RWPE2 (cell line): ENCODE measurements at places on chromosomes 2 and 18.

GRCh38 chr2:215161301-215161829 is 22.9 kb upstream of the ABCA12 start:
- H3K36me3 ChIP-seq: no peaks in the 10 kb centered on the region
- no peak overlapping the region for H3K4me3 ChIP-seq
- no peaks in the 10 kb centered on the region for H3K4me1 ChIP-seq
- no peaks in the 10 kb centered on the region for H3K27me3 ChIP-seq
- no peak overlapping the region for H3K27ac ChIP-seq
- DNase-seq: no peak

- no peak overlapping the region for H3K27ac ChIP-seq
- DNase-seq: no peak
- H3K4me3 ChIP-seq: no peak overlapping the region
- H3K27me3 ChIP-seq: no peaks in the 10 kb centered on the region
Observed at GRCh38 chr2:222782201-222782730, 78.6 kb upstream of the ACSL3 start.

DNA sequence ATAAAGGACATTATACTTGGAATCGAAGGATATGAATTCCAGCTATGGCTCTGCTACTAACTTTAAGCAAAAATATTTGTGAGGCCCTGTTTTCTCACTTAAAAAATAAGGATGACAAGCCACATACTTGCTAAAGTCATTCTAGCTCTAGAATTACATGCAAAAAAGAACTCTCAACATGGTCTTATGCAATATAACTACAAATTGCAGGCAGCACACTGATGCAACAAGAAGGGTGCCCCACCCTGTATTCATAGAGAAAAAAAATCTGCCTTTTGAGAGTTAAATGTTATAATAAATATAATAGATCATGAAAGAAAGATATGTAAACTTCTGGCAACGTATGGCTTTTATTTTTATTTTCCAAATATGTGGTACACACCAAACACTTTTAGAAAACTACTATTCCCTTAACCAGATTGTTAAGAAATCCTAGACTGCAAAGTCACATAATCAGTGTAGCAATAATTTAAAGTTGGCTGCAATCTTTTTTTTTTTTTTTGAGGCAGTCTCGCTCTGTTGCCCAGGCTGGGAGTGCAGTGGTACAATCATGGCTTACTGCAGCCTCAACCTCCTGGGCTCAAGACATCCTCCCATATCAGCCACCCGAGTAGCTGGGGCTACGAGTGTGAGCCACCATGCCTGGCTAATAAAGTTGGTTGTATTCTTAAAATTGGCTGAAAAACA is 40.2 kb upstream of the WDSUB1 start:
- peaks cover 27% of the 10 kb centered on the region for H3K36me3 ChIP-seq
- H3K27me3 ChIP-seq: no peaks in the 10 kb centered on the region

DNA sequence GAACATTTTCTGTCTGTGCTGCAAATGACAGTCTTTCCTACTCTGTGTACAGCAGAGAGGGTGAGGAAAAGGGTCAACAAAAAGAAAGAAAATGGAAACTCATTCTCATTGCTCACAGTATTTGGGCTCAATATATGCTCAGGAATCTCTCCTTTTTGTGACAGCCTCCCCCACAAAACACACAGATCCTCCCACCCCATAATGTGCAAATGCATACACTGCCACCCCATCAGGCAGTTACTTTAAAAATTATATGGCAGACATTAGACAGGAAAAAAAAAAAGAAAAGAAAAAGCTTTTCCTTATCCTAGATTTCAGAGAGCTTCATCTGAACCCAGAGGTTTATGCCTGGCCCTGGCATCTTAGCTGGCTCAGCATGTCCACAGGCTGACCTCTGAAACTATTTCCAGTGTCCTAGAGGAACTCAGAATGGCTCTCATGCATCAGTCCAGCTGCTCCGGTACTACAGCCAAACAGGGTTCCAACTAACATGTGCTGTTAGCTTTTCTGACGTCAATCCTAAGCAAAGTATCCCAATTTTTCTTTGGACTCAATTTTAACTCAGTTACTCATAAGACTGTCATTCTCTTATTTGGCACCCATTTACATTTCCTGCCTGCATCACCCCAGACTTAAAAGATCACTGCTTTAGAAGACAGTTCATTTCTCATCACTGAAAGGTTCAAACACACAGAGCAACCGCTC is 105.9 kb downstream of the RBMS1 start:
- DNase-seq: no peak
- peak overlapping the region; percentile 89 for H3K27ac ChIP-seq
- no peaks in the 10 kb centered on the region for H3K27me3 ChIP-seq
- H3K36me3 ChIP-seq: no peaks in the 10 kb centered on the region

DNA sequence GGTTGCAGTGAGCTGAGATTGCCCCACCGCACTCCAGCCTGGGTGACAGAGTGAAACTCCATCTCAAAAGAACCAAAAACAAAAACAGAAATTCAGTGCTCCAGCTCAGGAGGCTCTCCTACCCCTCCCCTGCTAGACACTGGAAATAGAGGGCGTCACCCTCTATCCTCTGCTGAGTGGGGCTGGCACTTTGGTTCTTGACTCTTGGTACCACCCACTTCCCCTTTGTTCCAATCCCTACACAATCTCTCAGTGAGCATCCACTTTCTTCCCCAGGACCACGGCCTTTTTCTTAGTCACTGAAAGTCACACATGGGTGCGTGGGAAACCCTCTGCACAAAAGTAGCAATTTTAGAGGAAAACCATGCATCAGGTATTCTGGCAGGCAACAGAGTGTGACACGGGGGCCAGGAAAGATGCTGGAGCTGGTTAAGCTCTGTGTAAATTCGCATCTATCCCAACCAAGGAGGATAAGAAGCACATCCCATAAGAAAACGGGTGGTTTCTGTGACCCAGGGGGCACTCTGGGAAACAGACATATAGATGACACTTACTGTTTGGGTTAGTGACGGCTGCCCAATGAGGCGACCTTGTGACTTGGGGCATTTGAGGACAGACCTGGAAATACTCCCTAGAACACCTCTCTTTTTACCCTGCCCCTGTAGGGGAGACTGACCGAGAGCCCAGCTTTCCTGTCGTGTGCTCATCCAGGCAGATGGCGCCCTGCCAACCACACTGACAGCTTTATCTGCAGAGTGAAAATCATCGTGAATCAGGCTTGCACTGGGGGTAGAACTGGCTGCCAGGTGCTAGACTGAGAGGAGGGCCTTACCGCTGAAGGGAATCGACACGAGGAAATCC is 7.7 kb downstream of the HJURP start:
- no peak for DNase-seq
- H3K4me3 ChIP-seq: no peak overlapping the region
- no peak overlapping the region for H3K27ac ChIP-seq
- no peaks in the 10 kb centered on the region for H3K27me3 ChIP-seq
- peaks cover 5% of the 10 kb centered on the region for H3K4me1 ChIP-seq

GRCh38 chr2:230999477-230999876 is 3.6 kb downstream of the SPATA3 start:
- H3K4me3 ChIP-seq: no peak overlapping the region
- no peaks in the 10 kb centered on the region for H3K4me1 ChIP-seq
- H3K27ac ChIP-seq: no peak overlapping the region
- no peak for DNase-seq
